ENCODE measurements at places on chromosomes 6 and 20.

DNA sequence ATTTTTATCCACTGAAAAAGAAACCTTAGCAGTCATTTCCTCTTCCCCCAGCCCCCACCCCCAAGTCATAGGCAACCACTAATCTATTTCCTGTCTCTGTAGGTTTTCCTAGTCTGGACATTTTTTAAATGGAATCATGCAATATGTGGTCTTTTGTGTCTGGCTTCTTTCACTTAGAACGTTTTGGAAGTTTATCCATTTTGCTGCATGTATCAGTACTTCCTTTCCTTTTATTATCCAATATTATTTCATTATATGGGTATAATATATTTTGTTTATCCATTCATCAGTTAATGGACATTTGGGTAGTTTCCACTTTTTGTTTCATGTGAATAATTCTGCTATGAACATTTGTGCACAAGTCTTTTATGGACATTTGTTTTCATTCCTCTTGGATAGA is 99.3 kb upstream of the BMP5 start:
- no peak for DNase-seq

- DNase-seq: peak; percentile 87
Measured at GRCh38 chr6:78867370-78868040, at the start of gene IRAK1BP1. Gene IRAK1BP1, plus strand, starts transcription at chr6:78867551. Its CDS starts 26 bp downstream, at chr6:78867577.

DNA sequence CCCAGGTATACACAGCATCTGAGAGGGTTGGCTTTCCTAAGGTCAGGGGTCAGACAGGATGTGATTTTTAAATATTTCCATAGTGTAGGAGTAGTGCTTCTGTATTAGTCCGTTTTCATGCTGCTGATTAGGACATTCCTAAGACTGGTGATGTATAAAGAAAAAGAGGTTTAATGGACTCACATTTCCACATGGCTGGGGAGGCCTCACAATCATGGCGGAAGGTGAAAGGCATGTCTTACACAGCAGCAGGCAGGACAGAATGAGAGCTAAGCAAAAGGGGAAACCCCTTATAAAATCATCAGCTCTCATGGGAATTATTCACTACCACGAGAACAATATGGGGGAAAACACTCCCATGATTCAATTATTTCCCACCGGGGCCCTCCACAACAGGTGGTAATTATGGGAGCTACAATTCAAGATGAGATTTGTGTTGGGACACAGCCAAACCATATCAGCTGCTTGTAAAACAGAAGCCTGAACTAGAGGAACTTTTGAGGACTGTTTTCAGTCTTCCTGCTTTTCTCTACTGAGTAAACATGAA is 91.0 kb upstream of the MEI4 start:
- DNase-seq: no peak

DNA sequence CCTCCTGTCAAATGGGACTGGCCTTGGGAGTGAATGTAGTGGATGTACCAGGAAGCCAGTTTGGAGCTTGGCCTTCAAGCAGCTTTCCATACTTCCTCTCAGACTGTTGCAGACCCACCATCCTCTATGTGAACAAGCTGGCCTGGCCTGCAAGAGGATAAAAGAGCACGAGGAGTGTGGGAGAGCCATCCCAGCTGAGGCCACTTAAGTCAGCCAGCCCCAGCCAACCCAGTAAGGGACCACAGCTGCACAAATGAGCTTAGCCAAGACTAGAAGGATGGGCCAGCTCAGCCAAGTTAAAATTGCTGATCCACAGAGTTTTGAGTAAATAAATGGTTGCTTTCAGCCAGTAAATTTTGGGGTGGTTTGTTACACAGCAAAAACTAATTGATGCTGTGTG is 156.9 kb upstream of the SOX4 start:
- DNase-seq: no peak

- DNase-seq: no peak
Measured at GRCh38 chr6:113017353-113017752, 670.2 kb downstream of the RFPL4B start.

DNA sequence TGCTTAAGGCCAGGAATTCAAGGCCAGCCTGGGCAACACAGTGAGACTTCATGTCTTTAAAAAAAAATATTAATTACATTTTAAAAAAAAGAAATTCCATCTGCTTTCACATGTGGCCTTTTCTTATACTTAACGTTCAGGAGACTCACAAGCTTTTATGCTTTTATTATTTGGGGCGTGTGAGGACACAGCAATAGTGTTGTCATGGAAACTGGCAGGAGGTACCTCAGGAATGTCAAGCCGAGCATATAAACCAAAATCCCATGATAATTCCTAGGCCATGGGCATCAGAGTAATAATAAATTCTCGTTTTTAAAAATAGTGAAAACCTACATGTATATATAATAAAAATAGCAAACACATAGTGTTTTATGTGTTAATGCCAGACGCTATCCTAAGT is 89.8 kb downstream of the IYD start:
- no peak for DNase-seq

GRCh38 chr6:15874326-15874725 is 211.5 kb upstream of the DTNBP1 start:
- DNase-seq: no peak

- no peak for DNase-seq
Measured at GRCh38 chr6:138290423-138290962, 72.2 kb upstream of the PBOV1 start.

DNA sequence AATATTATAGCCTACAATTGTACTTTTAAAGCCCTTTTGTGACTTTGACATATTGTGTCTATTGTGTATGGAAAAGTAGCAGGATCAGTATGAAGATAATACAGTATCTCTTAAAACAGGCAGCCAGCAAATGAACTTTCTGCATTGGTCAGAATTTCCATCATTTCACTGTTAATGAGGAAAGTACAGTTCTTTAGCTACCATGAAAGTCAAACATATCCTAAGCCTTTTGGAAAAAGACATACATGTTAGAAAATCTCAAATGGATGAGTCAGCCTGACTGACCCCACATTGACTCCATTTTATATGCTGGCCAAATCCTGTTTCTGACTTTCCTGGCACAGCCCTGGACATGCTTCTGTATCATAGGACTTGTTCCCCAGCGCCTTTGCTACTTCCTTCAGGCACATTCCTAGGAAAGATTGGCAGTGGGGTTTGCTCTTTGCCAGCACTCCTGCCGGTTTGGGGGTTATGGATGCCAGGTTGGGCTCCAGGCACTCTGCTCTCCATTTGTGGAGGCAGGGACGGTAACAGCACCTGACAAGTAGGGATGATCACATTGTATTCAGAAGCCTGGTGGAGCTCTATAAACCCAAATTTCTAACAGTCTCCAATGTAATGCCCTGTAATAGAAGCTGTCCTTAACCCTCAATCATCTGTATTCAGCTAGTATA is 43.7 kb downstream of the TOP1 start:
- no peak for DNase-seq

- no peak for DNase-seq
Measured at GRCh38 chr6:104710543-104711335, 149.0 kb downstream of the HACE1 start.

- no peak for DNase-seq
Measured at GRCh38 chr20:43955062-43955749, 40.6 kb downstream of the TOX2 start.

DNA sequence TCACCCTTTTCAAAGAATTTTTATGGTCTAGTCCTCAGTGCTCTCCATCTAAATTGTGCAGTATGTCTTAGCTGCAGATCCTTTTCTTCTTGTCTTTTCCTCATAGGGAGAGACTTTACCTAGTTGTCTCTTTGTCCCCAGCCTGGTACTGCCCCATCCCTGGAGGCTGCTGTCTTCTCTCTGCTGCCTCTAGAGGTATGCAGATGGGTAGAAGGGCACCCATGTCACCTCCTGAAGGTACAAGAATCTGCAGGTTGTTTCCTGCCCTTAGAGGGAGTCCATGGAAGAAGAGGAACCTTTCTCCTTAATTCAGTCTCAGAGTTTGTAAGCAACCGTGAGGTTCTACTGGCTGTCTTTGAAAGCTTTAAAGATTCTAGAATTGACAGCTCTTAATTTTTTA is 39.1 kb downstream of the MCM8 start:
- DNase-seq: no peak

DNA sequence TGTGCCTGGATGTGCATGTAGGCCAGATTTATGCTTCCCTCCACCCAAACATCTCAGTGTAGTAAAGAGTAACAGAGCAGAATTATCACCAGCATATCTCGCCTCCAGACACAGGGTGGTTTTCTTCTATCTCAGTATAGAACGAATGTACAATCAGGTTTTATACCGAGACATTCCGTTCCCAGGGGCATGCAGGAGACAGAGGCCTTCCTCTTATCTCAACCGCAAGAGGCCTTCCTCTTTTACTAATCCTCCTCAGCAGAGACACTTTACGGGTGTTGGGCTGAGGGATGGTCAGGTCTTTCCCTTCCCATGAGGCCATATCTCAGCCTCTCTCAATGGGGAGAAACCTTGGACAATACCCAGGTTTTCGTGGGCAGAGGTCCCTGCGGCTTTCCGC is 36.4 kb upstream of the MC3R start:
- DNase-seq: no peak

DNA sequence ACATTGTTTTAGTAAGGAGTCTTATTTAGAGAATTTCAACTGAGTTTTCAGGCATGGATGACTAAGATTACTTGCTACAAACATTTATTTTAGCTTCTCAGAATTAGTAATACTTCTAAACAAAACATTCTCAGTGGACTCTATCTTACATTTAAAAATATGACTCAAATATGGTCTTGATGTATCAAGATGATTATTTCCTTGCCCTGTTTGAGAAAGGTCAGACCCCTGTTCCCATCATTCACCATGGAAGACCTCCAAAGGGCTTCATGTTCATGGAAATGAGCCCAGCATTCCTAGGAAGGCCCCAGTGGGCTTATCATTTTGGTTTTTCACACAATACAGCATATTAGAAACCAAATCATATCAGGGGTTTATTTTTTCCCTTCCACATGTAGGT is 24.6 kb upstream of the TRPC4AP start:
- DNase-seq: no peak

DNA sequence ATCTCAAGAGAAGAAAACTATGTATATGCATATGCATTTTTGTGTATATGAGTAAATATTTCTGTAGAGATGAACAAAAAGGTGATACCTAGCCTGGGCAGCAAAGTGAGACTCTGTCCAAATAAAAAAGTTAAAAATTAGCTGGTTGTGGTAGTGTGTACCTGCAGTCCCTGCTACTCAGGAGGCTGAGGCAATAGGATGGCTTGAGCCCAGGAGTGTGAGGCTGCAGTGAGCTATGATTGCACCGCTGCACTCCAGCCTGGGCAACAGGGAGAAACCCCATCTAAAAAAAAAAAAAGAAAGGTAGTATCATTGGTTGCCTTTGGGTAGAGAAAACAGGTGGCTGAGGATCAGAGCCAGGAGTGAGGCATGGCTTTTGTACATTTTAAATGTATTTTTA is 50.9 kb downstream of the KLHL31 start:
- DNase-seq: no peak

- DNase-seq: no peak
Measured at GRCh38 chr20:61355585-61355984, 103.5 kb downstream of the CDH4 start.

DNA sequence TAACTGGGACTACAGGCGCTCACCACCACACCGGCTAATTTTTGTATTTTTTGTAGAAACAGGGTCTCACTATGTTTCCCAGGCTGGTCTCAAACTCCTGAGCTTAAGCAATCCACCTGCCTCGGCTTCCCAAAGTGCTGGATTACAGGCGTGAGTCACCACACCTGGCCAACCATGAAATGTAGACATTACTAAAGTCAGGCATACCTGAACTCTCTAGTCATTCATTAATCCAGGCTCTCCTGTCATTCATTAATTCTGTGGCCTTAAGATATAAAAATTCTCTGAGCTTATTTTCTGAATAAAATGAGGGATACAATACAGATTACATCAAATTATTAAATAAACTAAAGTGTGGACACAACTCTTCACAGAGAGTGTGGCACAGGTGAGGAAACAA is 159.7 kb downstream of the GMDS start:
- no peak for DNase-seq

DNA sequence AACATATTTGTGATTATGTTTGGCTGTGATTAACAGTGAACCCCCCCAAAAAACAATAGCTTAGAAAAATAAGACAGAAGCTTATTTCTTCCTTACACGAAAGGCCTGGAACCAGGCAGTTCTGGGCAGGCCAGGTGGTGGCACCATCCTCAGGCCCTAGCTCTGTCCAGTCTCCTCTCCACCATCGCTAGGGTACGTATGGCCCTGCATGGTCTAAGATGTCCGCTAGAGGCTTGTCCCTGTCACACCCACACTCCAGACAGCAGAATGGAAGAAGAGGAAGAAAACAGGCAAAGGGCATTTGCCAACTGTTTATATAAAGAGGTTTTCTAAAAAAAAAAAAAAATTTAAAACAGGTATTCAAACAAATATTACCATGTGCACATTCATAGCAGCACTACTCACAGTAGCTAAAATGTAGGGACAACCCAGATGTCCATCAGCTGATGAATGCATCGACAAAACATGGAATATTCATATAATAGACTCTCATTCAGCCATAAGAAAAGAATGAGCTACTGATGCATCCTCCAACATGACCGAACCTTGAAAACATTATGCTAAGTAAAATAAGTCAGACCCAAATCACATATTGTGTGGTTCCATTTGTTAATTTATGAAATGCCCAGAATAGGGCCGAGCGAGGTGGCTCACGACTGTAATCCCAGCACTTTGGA is 6.7 kb downstream of the TGM3 start:
- no peak for DNase-seq

- DNase-seq: no peak
Measured at GRCh38 chr6:166410426-166410935, 27.7 kb upstream of the MPC1 start.

- no peak for DNase-seq
Measured at GRCh38 chr6:163793011-163793983, 378.8 kb downstream of the QKI start.

DNA sequence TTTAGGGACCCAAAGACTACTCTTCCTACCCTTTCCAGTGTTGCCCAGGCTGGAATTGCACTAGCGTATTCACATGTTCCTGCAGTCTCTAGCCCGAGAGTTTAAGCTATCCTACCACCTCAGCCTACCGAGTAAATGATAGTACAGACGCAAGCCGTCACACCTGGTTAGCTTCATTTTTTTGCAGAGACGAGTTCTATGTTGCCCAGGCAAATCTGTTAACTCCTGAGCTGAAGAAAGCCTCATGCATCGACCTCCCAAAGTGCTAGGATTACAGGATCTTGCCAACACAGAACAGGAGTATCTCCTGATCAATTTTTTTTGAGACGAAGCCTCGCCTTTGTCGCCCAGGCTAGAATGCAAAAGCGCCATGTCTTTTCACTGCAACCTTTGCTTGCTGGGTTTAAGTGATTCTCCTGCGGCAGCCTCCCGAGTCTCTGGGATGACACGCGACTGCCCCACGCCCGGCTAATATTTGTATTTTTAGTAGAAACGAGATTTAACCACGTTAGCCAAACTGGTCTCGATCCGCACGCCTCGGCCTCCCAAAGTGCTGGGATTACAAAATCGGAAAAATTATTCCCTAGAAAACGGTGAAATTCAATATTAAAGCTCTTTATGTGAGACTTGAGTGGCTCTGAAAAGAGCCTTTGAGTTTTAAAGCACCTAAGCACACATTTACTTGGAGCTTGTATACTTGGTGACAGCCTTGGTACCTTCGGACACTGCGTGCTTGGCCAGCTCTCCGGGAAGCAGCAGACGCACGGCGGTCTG is 128.5 kb downstream of the HFE start:
- no peak for DNase-seq

GRCh38 chr20:63014287-63014686 is 7.5 kb upstream of the BHLHE23 start:
- no peak for DNase-seq

- DNase-seq: no peak
Measured at GRCh38 chr6:109060571-109060970, 34.1 kb downstream of the SESN1 start.
